RWPE1 (cell line): ENCODE measurements at places on chromosomes 6 and 20.

DNA sequence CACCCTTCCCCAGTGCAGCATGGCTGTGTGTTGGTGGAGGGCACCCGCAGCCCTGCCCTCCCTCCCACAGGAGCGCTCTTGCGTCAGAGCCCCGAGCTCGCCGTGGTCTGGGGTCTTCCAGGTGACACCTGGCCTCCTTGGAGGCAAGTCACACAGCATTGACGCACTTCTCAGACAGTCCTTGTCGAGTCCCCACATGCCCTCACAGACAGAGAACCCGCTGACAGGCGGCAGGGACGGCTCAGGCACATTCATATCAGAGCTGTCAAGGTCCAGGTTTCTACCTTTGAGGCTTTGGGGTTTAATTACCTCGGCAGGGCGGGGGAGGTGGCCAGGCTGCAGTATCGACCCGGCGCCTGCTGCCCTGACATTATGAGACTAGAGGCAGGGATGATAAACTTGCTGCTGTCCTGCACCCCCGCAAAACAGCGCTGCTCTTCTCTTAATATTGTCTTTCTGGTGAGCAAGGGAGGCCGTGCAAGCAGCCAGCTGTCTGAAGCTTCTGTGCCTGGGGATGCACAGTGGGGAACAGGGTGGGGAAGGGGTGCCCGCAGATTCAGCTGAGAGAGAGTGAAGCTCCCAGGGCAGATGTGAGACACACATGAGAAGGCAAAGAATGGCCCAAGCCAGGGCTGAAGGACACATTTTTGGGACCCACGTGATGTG lies 4.7 kb downstream of the NPEPL1 start:
- DNase-seq, result no peak

DNA sequence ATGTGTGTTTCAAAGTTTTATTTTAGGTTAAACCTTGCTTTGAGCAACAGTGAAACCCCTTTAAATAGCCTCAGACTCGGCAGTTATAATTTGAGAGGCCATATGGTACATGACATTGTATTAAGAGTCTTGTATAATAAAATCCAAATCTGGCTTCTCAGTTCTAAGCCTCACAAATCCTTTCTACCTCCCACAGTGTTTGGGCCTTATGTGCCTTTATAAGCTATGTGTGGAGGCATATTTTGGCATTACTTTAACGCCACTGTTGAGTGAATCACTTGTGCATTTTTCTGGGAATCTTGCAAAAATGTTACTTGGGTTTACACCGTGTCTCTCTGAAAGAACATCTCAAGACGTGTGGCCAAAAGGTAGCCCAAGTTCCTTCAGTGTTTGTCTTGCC lies 152.4 kb downstream of the COL9A1 start:
- no peak for DNase-seq

- no peak for DNase-seq
Measured at GRCh38 chr6:14037402-14038277, 79.9 kb upstream of the CD83 start.

- no peak for DNase-seq
Measured at GRCh38 chr20:707451-708110, 32.0 kb upstream of the SCRT2 start.

- no peak for DNase-seq
Measured at GRCh38 chr20:1893721-1894470, 1.3 kb upstream of the SIRPA start.

DNA sequence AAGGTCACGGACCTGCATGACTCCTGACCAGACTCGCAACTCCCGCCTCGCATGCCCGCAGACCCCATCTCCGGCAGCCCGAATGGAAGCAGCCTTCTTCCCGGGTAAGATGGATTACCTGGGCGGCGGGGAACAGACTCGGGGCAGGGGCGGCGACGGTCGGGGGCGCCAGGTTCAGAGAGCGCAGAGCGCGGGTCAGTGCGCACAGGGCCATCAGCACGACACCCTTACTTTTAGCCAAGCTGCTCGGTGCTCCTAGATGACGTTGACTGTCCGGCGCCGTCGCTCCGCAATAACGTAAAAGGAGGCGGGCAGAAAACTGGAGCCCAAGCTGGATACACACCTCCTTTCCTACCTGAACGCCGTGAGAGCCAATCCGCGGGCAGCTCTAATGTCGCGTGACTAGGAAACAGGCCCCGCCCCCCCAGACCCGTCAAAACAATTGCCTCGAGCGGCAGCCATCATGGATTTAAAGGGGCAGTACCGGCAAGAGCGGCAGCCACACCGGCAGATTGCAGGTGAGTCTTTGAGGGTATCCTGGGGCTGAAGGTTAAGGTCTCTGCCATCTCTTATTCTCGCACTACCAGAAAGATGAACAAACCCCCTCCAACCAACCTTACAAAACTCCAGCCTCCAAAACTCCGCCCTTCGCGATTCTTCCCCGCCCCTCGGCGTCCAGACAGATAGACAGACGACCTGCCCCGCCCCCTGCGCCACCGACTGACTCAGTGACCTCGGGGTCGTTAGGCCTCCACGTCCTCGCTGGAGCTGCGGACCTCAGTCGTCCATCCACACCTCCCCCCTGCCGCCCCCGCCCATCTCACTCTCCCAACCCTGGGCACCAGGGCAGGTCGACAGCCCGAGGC lies at the start of the genes KLC4 and MRPL2:
TSS of gene KLC4 (plus strand) at position 464 of the 866 bp plus-strand sequence. CDS start 1,705 bp downstream, outside the sequence.
TSS of gene MRPL2 (minus strand) at position 267 of the 866 bp plus-strand sequence. CDS start at position 214, 53 bp downstream.
- DNase-seq, result peak; percentile 99
